NCI-H1092 (cell line): ENCODE measurements at places on chromosomes 6 and 20.

- no peak for DNase-seq
Measured at GRCh38 chr6:10098756-10099528, 315.9 kb downstream of the TFAP2A start.

DNA sequence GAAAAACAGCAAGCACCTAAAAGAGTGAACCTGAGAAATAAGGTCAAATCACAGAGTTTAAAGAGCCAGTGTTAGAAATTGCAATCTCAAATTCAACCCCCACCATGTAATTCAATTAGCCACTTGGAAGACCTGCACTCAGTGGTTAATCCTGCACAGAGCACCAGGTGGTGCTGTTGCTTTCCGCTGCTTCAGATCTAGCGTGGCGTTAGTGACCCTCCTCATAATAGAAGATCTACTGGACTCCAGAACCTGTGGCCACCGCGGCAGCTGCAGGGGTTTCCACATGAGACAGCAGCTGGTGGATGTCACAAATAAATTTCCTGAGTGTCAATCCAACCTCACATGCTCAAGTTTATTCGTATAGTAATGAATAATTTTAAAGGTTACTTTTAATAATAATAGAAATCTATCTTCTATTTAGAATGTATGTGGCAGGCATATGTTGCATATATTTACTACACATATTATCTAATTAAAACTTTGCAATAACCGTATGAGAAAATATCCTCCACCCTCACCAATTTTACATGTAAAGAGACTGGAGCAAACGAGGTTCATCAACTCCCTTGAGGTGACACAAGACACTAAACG is 84.4 kb downstream of the SYNE1 start:
- peak; percentile 54 for DNase-seq

DNA sequence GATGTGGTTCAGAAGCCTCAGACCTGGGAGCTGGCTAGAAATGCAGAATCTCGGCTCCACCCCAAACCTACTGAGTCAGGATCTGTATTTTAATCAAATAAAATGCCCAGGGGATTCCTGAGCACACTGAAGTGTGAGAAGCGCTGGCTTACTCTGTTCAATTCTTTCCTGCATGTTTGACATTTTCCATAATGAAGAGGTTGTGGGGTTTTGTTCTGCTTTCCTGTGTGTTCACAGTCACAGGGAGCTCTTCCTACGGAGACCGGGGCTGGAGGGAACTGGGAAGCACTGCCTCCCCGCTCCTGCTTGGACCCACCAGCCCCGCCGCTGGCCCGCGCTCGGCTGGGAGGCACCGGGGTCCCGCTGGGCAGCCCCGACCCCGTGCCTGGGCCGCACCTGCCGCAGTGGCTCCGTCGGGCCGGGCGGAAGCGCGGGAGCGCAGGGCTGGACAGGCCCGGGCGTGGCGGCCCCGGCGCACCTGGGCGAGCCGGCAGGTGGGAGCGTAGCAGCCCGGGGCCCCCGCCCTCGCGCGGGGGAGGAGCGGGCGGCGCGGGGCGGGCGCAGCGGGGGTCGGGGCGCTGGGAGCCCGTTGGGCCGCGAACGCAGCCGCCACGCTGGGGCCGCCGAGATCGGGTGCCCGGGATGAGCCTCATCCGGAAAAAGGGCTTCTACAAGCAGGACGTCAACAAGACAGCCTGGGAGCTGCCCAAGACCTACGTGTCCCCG is at the start of gene MAPK13:
Gene MAPK13, plus strand, starts transcription at position 573 of the 726 bp plus-strand sequence. Its CDS starts 70 bp downstream, at position 643.
- no peak for DNase-seq

- DNase-seq, result no peak
Measured at GRCh38 chr20:2398449-2398848, 17.7 kb downstream of the TGM6 start.

DNA sequence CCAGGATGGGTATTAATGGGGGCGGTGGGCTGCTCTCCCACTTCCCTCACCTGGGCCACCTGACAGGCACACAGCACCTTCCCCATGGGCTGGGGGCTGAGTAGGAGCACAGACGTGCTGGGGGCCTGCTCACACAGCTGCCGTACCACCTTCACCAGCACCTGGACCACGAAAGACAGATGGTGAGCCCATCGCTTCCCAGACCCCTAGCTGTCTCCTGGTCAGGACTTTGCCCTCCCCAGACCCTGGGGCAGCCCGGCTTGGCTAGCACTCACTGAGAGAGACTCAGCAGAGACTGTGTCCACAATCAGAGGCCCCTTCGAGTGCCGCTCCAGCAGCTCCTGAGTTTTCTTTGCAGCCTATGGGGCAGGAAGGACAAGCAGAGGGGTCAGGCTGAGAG is 12.0 kb downstream of the AARS2 start:
- DNase-seq, result no peak

GRCh38 chr6:105872249-105872648 is 213.9 kb upstream of the PRDM1 start:
- no peak for DNase-seq

GRCh38 chr6:120451508-120451907 is 882.8 kb downstream of the TBC1D32 start:
- DNase-seq, result no peak

DNA sequence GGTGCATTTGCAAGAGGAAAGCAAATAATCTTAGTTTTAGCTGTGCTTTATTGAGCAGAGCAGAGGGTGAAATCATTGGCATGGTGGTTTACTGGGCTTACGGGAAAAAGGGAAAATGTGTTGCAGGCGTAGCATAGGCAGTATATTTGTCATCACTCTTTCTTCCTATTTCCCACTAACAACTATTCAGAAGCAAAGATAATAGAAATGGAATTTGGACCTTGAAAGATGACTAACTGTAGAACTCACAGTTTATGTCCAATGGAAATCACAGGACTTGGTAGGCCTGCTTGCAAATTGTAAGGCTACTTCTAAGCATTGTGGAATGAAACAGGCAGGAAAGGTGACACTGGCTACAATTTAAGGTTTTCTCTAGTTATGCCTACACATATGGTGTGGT is 611.9 kb upstream of the MAN1A1 start:
- DNase-seq, result no peak
